Activated naive CD8-positive, alpha-beta T cell treated with anti-CD3 and anti-CD28 coated beads, Interleukin-2, amount 10 ng/mL, durations not matched to agents 7 days and 5 days (primary cell): ENCODE measurements at places on chromosomes 1 and 21.

DNA sequence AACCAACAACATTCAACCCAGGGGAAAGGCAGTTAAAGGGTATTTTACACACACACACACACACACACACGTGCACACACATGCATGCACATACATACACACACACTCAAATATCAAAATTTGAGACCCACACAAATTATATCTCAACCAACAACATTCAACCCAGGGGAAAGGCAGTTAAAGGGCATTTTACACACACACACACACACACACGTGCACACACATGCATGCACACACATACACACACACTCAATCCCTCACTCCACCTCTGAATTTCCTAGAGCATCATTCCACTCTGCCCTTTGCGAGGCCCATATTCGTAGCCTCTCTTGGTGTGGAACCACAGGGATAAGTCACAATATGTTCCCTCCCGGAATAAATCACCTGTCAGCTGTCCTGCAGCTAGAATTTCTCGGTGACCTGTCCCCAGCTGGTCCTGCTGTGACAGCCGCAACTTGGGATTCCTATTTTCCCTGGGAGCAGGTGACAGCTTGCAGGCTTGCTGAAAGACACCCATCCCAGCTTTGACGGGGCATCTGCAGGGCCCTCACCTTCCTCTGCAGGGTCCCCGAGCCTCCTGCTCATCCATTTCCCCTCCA lies 122.7 kb downstream of the PSMG1 start:
- no peak for DNase-seq

GRCh38 chr21:45636951-45637646 lies 6.4 kb upstream of the PCBP3 start:
- DNase-seq: no peak

GRCh38 chr1:196317535-196318522 lies 290.4 kb downstream of the KCNT2 start:
- no peak for DNase-seq

DNA sequence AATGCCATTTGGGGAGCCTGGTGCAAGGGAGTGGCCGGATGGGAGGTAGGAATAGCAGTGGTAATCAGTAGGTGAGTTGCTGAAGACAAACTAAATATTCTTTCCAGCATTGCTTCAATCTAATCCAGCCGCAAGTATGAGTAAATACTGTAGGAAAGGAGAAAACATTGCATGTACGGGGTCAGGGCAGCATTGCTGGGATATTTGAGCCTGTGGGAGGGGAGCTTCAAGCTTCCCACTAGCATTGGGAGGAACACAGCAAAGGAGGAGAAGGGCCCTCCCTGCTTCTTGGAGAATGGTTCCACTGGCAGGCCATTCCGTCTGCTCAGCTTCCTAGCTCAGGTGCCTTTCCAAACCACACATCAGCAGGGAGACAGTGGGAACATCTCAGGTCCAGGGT lies 15.2 kb downstream of the CAPN2 start:
- no peak for DNase-seq

DNA sequence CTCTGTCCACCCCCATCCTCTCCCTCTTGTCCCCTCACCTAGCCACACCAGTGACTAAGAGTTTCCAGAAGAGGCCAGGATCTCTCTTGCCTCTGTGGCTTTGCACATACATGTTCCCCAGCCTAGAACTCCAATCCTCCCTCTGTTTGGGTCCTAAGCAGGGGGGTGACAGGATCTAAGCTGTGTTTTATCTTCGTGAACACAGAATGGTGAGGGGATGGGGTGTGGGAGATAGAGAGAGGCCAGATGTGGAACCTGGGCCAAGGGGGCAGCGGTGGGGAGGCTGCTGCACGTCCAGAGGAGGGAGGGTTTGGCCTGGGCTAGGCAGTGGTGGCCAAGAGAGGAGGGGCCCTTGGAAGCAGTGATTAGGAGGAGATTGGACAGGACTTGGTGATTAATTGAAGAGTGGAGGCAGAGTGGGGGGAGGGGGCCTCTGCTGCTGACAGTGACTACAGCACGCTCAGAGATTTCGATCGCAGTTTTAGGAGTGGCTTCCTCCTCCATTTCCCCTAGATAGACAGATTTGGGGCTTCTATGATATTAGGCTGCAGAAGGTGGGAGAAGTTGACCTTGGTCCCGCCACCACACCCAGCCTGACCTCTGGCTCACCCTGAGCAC lies 17.1 kb upstream of the ADGRB2 start:
- no peak for DNase-seq

- DNase-seq: no peak
These were observed 78.1 kb upstream of the B3GALT2 start for GRCh38 chr1:193264313-193265065.

DNA sequence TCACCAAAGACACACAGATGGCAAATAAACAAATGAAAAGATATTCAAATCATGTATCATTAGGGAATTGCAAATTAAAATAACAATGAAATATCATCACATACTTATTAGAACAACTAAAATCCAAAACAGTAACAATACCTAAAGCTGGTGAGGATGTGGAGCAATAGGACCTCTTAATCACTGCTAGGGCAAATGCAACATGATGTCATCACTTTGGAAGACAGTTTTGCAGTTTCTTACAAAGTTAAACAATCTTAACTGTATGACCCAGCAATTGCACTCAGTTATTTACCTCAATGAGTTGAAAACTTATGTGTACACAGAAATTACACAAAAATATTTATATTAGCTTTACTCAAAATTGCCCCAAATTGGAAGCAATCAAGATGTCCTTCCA lies 47.3 kb downstream of the SELENOF start:
- no peak for DNase-seq

DNA sequence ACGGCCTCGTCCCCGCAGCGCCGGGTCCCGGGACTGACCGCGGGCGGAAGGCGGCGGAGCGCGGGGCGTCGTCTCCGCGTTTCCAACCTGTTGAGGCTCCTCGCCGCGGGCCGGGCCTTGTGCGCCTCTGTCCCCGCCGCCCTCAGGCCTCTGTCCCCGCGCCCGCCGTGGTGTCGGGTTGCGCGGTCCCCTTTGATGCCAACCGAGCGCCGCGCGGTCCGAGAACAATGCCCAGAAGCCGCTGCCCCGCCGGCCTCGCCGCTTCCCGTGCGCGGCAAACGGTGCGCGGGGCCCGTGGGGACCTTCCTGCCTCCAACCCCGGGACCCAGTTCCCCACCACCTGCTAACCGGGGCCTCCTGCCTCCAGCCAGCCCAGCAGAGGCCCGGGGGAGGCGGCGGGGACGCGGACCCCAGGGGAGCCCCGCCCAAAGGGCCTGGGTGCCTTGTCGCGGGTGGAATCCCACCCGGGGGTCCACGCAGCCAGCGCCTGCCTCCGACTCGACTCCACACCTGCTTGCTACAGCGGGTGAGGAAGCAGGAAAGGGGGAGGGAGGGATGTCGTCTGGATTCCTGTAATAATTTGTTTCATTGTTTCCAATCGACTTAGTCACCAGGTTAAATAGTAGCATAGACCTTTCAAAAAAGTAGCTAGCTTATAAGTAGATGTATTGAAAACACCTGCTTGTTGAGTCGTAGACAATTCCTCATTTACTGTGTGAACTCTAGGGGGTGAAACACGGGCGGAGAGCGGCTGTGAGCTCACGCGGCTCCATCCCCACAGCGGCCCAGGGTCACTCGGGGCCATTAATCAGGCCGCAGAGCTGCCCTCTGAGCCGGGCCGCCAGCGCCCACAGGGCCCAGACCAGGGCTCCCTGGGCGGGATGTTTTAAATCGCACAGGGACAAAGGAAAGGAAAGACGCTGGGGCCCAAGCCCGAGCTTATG lies 1.1 kb downstream of the COL18A1 start:
- DNase-seq: no peak
